Stimulated activated CD8-positive, alpha-beta memory T cell treated with anti-CD3 and anti-CD28 coated beads, Interleukin-4, amount 100 ng/mL, for 48 hours (primary cell): ENCODE measurements at places on chromosomes 12 and 14.
A peak's percentile ranks its signal among the peaks of the same experiment; 100 is the strongest.

GRCh38 chr12:79299447-79300198, 391.1 kb downstream of the PAWR start:
- no peak for DNase-seq

DNA sequence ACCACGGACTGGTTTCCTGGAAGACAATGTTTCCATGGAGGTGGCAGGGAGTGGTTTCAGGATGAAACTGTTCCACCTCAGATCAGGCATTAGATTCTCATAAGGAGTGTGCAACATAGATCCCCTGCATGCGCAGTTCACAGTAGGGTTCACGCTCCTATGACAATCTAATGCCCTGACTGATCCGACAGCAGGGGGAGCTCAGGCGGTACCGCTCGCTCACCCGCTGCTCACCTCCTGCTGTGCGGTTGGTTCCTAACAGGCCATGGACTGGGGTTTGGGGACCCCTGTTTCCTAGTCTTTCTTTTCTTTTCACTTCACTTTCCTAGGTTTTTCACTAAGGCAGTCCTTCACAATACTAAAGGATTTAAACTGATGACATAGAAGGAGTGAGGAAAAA, 39.6 kb downstream of the GUCY2C start:
- no peak for DNase-seq

DNA sequence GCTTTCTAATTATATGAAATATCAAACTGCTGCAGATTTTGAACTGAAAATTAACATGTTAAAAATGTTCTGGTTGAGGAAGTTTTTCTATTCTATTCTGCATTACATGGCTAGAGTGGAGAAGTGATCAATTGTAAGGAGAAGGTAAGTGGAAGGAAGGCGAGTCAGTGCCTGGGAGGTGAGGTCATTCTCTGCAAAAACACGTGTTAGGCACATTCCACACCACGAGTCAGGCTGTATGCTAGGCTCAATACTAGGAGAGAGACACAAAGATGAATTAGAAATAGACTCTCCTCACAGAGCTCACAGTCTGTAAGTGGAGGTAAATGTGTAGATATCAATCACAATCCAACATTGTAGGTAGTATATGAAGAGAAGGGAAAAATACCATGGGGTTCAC, 194.1 kb downstream of the NOVA1 start:
- no peak for DNase-seq

GRCh38 chr14:49673586-49673985, 14.4 kb downstream of the POLE2 start:
- DNase-seq, result no peak

- no peak for DNase-seq
Measured at GRCh38 chr12:87171356-87171755, 857.8 kb downstream of the C12orf50 start.

DNA sequence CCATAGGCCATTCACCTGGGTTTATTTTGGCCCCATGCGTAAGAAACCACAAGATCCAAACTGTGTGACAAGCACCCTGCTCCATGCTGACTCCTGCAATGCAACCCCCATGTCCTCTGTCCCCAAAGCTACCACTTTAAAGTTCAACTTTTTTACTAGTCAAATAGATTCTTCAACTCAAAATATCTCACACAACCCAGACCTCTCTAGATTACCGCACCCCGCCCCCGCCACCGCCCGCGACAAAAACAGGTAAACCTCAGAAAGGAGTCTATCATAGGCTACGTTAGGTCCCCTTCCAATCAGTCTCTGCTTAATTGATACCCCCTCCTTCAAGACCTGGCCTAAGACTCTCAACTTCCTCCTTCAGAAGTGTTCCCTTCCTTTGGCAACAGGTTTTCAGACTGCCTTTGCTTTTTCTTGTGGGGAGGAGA, 2.2 kb downstream of the ZFP36L1 start:
- DNase-seq, result peak; percentile 81

- no peak for DNase-seq
Measured at GRCh38 chr12:89392391-89392790, 40.1 kb upstream of the DUSP6 start.

- peak; percentile 25 for DNase-seq
Measured at GRCh38 chr14:105088812-105089745, 23.8 kb upstream of the GPR132 start.

DNA sequence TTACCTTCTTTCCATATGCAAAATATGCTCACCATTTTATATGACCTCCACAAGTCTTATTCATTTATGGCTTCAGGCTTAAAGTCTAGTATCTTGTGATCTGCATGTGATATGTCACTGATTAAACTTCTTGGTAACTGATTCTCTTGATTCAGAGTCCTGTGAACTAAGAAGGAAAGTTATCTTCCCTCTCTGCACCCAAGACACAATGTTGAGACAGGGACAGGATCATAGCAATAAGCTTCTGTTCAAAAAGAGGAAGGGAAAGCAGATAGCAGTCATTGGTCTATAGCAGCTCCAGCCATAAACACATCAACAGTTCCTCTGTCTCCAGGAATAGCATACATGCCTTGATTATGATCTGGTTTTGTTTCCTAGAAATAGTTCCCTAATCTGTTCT, 103.1 kb downstream of the UNC79 start:
- no peak for DNase-seq

GRCh38 chr12:106046301-106046846, 92.4 kb downstream of the NUAK1 start:
- no peak for DNase-seq

DNA sequence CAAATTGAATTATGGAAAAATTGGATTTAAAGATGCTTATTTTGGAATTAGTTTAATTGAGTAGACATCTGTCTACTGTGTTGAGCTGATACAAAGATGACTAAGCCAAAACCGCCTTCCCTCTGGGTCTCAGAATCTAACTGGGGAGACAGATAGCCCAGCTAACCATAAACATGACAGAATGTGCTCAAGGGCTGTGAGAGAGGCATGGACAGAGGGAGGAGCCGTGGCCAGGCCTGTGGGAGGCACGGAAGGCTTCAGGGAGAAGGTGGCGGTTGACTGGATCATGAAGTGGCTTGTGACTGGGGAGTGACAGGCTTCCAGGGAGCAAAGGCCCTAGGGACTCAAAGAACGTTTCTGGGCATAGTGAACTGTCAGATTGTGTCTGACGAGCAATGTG, 74.6 kb downstream of the DACT1 start:
- no peak for DNase-seq

- DNase-seq, result peak; percentile 61
Measured at GRCh38 chr12:110245369-110245772, 35.7 kb upstream of the ATP2A2 start.

DNA sequence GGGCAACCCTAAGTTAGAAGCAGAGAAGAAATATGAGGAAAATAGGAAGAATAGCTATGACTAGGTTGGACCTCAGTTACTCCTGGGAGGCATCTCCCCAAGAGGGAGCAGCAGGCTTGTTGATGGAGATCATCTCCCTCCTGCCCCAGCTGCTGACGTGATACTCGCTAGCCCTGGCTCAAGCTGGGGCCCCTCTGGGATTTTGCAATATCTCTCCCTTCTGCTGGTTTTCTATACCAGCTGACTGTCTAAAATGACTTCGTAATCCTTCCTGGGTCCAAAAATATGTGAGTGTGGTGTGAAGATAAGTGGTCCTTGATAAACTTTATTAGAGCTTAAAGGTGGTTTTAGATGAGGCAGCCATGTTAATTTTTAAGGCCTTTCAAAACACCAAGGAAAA, 4.5 kb upstream of the HECTD4 start:
- no peak for DNase-seq

- DNase-seq, result no peak
Measured at GRCh38 chr12:95694136-95694535, 96.4 kb downstream of the NTN4 start.

GRCh38 chr12:63875703-63876102, 31.2 kb downstream of the SRGAP1 start:
- DNase-seq, result no peak

DNA sequence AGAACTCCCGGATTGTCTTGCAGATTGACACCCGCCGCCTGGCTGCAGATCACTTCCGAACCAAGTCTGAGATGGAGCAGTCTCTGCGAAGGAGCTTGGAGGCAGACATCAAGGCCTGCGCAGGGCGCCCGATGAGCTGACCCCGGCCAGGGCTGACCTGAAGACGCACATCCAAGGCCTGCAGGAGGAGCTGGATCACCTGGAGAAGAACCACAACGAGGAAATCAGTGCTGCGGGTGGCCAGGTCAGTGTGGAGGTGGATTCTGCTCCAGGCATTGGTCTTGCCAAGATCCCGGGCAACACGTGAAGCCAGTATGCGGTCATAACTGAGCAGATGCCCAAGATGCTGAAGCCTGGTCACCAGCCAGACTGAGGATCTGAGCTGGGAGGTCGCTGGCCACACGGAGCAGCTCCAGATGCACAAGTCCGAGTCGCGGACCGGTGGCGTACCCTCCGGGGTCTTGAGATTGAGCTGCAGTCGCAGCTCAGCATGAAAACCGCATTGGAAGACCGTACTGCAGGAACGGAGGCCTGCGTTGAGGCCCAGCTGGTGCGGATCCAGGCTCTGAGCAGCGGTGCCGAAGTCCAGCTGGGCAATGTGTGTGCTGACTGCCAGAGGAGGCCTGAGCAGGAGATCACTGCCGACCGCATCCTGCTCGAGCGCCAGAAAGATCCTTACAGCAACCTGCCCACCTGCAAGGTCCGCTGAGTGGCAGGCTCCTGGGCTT, 12.4 kb upstream of the A2M start:
- no peak for DNase-seq

GRCh38 chr12:46387670-46388069, 15.1 kb upstream of the SLC38A2 start:
- peak; percentile 61 for DNase-seq

DNA sequence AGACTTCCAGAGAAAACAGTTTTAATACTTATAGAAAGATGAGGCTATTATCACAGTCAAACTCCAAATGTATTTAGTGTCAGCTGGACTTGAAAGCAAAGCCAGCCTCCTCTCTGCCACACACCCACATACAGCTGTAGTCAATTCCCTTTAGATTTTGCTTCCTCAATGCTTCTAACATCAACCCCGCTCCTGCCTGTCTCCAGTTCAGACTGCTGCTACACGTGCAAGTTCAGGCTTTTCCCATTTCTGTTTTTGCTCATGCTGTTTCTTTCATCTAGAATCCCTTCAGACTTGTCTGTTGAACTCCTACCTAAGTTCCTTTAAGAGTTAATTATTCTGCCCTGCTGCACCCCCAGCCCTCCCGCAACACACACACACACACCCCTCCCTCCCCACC, 380.0 kb downstream of the KCNH5 start:
- no peak for DNase-seq

- no peak for DNase-seq
Measured at GRCh38 chr14:104191409-104191997, 53.1 kb downstream of the KIF26A start.

- DNase-seq, result no peak
Measured at GRCh38 chr14:41072776-41073175, 533.9 kb upstream of the LRFN5 start.

- DNase-seq, result no peak
Measured at GRCh38 chr12:72018036-72018435, 79.4 kb downstream of the TPH2 start.

GRCh38 chr12:110266980-110267620, 13.9 kb upstream of the ATP2A2 start:
- no peak for DNase-seq

GRCh38 chr14:92493492-92493891, 20.1 kb upstream of the RIN3 start:
- DNase-seq, result no peak

DNA sequence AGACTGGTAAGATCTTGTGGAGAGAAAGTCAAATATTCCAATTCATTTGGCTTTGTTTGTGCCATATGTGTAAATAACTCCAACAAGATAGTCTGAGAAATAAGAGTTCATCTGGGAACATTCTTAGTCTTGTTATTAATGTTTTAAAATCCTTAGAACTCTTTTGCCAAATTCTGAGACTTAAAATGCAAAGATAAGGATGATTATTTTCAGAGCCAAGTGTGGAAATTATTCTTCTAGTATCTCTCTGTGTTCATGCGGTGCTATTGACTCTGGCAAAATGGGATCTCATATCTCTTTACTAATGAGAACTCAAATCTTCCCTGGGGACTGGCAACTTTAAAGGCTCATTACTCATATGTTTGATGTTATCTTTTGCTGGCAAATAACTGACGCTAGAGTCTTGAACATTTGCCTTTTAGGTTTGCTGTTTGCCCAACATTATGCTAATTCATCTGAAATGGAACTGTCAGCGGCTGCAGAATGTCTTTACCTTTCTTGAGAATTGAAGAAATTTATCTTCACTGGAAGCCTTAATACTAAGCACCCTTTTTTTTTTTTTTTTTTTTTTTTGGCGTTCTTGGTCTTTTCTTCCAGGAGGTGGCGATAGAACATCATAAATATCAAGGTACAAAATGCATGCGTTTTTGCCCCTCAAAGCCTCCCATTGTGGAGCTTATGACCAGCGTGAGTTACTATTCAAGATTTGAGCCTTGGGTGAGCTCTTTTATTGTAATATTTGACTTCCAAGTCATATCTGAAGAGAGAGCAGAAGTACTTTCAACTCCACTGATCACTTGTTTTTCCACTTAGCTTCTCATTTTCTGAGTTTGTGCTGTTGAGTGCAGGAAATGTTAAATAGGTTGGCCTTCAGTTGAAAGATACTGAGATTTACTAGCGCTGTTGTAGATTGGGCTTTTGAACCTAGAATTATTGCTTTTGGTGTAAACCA, 86.5 kb downstream of the CAND1 start:
- no peak for DNase-seq

DNA sequence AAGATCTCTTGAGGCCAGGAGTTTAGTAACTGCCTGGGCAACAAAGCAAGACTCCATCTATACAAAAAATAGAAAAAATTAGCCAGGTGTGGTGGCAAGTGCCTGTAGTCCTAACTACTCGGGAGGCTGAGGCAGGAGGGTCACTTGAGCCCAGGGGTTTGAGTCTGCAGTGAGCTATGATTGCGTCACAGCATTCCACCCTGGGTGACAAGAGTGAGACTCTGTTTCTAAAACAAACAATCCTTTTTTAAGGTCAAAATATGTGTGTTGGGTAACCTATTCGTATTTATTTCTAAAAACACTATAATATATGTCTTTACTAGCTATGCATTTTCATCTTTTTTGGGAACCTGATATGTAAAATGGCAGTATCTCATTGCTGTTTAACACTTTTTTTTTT, 7.4 kb downstream of the FBXO21 start:
- no peak for DNase-seq

DNA sequence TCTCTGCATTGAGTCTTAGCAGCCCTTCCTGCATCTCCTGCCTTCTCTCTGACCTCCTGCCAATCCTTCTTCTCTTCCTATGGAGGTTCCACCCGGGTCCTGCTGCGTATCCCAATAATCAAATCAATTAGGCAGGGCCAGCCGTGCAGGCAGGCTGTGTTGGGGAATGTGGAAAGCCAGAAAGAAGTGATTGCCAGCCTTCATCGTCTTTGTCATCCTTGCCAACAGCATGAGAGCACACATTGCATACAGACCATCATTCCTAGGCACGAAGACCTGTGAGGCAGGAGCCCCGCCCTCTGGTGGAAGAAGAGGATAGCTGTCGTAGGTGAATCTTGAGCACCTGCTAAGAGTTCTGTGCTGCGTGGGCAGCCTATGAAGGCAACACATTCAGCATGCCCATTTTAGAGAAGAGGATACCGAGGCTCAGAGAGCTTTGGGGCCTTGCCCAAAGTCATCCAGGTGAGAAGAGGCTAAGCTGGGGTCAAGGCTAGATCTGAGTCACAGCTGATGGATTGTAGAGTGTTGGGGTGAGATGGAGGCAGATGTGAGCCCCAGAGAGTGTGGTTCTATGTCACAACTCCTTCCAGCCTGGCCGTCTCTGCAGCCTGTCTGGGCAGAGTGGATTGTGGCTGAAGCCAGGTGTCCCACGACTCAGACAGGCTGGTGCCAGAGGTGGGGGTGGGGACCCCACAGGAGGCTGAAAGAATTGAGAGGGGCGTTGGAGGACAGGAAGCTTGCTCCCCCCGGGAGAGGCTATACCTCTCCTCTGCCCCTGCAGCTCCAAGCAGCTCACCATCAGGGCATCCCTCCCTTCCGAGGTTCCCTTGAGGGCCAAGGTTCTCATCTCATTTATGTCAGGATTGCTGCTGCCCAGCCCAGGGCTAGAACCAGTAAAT, 12.7 kb downstream of the C14orf132 start:
- DNase-seq, result peak; percentile 16
